ENCODE measurements at places on chromosomes 1 and 21.

DNA sequence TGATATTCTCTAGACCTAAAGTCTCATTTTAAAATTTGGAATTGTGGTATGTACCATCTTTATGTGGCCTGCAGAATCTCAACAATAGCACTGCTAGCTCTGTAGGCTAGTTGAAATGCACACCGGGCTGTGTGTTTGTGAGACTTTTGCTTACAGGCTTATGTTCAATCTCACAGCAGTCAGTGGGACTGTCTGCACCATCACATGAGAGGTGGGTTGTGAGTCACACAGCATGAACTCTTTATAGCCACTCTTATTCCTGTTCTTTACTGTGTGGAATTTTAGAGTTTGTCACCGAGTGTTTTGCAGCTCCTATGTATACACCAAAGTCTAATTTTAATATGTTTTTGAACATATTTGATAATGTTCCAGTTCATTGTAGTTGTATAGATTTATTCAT lies 74.6 kb downstream of the RASAL2 start:
- DNase-seq, result peak; percentile 54

DNA sequence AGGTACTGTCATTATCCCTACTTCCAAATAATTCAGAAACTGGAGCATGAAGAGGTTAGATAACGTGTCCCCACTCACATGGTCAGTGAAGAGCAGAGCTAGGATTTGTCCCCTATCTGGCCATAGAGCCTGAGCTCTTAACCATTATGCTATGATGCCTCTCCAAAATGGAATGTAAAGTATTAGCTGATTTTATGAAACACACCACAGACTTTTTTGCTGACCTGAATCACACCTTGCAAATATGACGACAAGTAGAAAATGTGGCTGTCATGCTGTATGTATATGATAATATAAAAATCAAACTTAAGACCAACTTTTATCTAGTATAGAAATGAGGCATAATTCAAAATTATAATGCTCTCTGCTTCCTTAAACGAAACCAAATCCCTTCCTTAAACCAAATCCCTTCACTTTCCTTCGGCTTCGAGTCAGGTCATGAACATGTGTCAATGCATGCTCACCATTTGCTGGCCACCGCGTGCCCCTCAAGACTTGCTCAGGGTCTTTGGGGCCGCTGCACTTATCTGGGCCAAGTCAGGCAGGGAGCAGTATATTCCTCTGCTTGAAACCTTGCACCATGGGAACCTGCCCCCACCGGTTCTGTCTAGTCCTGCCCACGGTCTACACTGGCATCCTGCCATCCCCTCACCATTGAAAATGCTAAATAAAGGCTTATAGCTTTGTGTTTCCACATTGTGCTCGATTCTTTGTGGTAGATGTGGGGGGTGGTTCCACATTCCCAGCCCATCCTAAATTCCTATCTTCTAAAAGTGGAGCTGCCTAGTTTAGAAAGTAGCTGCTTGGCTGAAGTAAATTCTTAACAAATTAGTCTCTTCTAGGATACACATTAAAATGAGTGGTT lies 1.6 kb upstream of the TMCC2 start:
- DNase-seq, result peak; percentile 86

DNA sequence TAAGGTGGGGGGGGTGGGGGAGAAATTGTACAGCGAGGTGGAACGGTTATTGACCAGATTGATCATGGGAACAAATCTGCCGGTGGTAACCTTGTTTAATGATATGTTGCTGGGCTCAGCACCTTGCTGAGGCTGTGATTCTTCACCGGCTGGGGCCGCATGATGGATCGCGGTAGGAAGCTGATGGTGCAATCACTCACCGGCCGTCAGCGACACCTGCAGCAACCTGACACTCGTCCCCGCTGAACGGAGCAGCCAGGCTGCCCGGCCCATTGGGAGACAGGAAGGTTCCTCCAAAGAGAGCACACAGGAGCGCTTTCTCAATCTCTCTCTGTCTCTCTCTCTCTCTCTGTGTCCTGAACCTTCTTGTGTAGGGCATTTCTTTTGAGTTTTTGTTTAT lies 128.5 kb upstream of the RRP15 start:
- DNase-seq, result no peak

DNA sequence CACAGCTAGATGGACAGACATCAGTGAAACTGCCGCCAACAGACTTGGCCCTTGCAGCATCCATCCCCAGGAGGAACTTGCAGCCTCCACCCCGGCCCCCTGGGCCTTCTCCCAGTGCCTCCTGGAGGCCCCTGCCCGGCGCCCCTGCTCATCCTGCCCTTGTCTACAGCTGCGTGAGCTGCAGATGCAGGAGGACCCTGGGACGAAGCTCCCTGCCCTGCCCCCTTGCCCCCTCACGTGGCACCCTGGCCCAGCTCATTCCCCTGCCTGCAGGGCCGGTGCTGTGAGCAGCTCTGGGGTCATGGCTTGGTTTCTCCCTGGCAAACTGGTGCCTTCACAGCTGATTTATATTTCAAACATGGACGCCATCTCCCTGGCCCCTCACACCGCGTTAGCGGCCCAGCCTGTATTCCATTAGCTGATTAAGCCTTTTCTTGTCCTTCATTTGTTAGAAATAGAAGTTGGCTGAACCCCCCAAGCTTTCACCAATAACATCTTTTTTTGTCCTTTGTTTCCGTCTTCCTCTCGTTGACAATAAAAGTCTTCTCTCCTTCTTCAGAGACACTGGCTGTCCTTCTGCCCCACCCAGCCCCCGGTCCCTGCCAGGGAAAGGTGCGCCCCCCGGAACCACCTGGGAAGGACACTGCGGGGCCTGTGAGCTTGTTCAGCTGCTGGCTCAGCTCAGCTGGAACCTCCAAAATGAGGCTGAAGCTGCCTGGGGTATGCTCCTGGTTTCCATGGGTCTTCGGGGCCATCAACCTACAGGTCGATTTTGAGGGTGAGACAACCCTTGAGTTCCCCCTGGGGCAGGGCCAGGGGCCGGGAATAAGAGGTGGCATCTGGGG lies 34.0 kb upstream of the SLC19A1 start:
- DNase-seq, result no peak

- DNase-seq, result peak; percentile 18
Observed at GRCh38 chr1:158095737-158096335, 84.9 kb upstream of the CD1D start.

DNA sequence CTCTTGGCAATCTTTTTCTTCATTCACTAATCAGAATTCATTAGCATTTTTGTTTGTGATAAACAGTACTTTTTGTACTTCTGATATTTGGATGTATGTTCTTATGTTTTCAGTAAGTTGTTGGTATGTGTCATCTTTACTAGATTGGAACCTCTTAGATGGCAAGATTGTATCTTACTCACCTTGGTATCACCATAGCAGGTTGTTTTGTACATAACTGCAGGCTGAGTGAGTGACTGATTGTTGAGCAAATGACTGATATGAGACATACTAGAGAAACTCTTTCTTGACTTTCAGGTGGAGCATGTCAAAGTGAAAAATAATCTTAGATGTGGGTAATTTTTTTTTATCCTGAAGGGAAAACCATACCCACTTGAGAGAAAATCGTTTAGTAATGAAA lies 173.7 kb downstream of the CLEC20A start:
- no peak for DNase-seq

DNA sequence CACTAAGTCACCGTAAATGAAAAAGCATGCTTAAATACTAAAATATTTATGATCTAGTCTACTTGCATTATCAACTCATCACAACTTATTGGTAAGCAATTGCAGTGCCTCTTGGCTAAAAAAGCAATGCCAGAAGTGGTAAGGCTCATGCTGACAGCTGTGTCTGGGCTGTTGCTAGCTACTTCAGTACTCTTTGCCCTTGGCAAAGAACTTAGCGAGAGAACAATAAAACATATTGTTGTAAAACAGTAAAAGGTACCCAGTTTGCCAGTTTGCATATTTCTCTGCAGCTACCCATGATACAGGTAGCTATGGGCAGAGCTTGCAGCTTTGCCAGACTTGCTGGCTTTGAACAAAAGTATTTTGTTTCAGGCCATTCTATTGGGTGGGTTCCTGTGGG lies 73.1 kb downstream of the ATP6V1G3 start:
- no peak for DNase-seq

DNA sequence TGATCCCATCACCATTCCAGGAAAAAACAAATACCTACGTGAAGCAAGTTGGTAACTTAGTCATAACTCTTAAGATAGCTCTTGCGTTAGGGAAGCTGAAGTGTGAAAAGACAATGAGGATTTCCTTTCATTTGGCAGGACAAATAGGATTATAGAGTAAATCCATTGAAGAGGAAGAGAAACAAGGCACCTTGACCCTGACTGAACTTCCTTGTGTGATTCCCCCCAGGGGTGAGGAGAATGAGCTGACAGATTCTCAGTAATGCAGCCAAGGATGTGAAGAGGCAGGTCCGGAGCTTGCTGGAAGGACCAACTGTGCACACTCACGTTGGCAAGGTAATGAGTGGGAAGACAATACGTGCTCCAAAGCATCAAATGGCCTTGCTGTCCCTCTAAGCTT lies 55.0 kb upstream of the HMCN1 start:
- peak; percentile 6 for DNase-seq

GRCh38 chr1:157438613-157439012 lies 113.7 kb downstream of the FCRL5 start:
- peak; percentile 7 for DNase-seq

GRCh38 chr1:221794079-221794670 lies 52.3 kb upstream of the DUSP10 start:
- DNase-seq, result peak; percentile 52

- peak; percentile 95 for DNase-seq
Observed at GRCh38 chr1:183604038-183604808, 14.0 kb upstream of the NCF2 start.

DNA sequence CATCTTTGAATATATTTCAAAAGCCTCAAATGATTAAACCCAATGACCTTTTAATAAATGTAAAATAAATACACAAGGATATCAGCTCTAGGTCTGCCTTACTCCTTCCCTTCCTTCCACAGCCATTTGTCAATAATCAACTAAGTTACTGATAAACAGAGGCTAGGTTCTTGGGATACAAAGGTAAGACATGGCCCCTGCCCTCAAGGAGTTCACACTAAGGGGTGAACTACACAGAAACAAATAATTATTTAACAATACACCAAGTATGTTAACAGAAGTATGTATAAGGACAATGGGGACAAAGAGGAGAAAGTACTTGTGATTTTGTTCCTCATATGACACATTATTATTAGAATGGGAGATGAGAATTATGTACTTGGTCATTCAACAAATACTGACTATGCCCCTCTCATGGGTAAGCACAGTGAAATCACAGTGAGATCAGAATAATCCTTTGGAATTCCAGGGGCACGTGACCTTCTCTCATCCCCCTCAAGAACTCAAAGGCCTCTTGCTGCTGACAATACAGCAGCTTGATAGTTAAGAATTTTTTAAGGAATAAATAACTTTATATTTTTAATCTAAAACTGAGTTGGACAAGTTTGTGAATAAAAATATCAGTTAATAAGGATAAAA lies 40.2 kb downstream of the ATP1B1 start:
- no peak for DNase-seq

- DNase-seq, result no peak
Observed at GRCh38 chr1:213124590-213124989, 73.5 kb downstream of the RPS6KC1 start.

GRCh38 chr21:43965911-43966585 lies 46.1 kb upstream of the TRAPPC10 start:
- DNase-seq, result no peak

DNA sequence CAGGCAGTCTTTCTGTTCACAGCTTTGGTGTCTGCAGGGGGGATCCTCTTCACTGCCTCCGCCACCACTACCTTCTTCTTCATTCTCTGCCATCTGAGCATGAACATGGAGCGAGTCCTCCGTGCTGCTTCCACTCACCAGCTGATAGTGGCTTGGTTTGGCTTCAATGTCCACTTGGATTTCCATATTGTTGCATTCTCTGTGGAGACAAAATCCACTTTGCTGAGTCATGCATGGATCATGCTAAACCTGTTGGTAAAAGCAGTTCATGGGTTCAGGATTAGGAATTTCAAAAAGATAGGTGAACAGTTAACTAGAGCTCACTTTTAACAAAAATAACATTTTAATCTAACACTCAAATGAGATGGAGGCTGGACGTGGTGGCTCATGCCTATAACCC lies 27.5 kb downstream of the RNF19B start:
- no peak for DNase-seq

- DNase-seq, result peak; percentile 34
Observed at GRCh38 chr1:28144203-28145135, 32.0 kb downstream of the PTAFR start.

- no peak for DNase-seq
Observed at GRCh38 chr1:15884477-15884876, 37.0 kb downstream of the SPEN start.

GRCh38 chr1:51792864-51793263 lies 85.7 kb downstream of the NRDC start:
- peak; percentile 30 for DNase-seq

DNA sequence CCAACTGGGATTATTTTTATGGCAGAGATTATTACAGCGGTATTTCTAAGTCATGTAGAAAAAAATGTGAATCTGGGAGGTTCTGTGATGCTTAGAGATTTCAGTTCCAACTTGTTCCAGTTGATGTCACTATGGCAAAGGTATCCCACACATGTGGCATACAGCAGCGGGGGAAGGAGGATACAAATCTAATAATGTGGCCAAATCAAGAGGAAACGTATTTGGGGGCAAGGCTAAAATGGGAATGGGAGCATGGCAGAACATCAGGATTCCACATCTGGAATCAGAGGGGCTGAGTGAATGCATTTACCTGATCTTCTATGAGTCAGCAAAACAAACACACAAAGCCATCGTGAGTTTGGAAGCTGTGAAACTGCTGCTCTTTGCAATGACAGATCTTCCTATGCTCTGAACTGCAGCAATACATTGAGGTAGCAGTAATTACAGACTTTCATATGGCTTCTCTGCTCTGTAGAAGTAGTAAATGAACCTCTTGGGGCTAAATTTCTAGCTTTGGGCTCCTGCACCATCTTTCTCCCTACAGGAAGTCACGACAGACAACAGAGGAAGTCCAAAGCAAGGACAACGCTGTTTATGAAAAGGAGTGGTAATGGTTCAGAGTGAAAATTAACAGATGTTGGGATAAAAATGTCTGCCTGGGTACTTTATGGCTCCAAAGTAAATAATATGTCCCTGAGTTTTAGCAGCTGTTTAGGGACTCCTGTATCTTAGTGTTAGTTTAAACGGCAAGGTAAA lies 55.5 kb downstream of the GABPA start:
- peak; percentile 55 for DNase-seq

- peak; percentile 75 for DNase-seq
Observed at GRCh38 chr1:168223681-168224540, 1.9 kb upstream of the SFT2D2 start.

DNA sequence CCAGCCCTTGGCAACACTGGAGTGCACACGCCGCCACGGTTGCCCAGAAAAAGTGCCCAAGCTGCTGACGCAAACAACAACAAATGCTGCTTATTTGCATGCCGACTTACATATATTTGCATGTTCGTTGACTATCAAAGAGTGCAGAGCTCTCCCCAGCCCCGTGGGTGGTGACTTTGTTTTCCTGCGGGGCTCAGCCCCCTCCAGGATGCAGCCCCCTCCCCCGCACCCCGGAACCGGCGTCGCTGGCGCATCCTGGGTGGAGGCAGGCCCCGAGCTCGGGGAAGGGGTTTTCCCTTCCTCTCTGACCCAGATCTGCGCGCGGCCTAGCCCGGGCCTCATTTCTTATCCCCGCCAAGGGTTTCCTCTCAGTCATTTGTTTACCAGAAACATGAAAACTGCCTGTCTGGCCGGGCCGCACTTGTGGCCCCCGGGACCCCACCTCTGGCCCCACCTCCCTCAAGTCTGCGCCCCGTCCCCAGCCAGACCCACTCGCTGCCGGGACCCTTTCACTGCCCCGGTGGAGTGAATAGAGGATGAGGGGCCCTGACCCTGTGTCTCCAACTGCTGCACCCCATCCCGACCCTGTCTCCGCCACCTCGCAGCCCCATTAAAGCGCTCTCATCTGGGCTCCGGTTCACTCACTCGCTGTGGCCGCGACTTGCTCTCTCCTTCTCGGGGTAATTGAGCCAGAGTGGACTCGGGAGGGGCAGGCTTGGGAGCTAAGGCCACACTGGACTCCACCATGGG lies 5.5 kb downstream of the TNFRSF25 start:
- no peak for DNase-seq
